ENCODE measurements at places on chromosomes 1 and 21.
A peak's percentile ranks its signal among the peaks of the same experiment; 100 is the strongest.

DNA sequence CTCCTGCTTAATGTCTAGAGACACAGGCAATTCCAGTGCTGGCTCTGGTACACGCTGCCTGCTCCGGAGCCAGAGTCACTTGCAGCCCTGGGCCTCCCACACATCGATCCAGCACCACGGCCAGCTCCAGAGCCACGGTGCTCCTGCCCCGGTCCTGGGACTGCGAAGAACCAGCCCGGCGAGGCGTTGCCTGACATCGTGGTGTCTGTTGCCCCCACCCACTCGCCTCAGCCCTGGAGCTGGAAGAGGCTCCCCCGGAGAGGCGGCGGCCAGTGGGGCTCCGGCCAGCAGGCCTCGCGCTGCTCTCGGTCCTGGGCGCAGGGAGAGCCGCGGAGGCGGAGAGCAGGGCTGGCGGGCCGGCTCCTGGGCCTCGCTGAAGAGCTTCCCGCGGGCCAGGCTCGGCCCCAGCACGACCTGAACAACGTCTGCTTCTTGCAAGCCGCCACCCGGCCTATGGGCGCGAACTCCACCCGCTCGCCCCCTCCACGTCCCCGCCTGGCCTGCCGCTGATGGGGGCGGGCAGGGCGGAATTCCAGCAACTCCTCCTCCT, 364.8 kb downstream of the CEP170 start:
- DNase-seq = peak; percentile 20

DNA sequence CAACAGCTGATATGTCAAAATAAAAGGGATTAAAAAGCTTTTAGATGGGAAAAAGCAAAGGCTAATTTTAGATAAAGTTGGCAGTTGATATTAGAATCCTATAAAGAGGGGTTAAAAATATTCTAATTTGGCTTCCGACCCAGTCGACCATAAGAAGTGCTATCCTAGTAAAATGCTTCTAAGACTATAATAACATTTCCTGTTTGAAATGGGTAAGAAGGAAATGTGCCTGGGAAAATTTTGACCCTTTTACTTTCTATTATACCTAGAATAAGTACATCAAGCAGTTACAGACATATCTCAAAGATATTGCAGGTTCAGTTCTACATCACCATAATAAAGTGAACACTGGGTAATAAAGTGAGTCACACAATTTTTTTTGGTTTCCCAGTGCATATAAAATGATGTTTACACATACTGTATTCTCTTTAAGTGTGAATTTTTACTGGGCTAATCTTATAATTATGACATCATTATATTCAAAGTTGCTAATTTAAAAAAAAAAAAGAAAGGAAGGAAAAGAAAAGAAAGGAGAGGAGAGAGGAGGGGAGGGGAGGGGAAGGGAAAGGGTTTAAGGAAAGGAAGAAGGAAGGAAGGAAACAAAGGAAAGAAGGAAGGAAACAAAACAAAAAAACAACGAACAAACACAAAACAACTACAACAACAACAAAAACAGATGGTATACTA, 308.2 kb upstream of the NR5A2 start:
- no peak for DNase-seq

DNA sequence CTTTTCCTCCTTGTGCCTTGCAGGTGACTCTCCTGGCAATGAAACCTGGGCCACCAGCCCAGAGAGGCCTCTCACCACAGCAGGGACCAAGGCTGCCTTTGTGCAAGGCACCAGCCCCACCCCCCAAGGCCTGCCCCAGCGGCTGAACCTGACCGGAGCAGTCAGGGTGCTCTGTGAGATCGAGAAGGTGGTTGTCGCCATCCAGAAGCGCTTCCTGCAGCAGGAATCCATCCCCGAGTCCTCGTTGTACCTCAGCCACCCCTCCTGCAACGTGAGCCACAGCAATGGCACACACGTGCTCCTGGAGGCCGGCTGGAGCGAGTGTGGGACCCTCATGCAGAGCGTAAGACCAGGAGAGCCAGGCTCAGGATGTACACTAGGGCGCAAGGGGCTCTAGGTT, 51.7 kb downstream of the UMODL1 start:
- DNase-seq = no peak

GRCh38 chr1:93680420-93681100, 1.1 kb downstream of the BCAR3 start:
- DNase-seq = no peak

DNA sequence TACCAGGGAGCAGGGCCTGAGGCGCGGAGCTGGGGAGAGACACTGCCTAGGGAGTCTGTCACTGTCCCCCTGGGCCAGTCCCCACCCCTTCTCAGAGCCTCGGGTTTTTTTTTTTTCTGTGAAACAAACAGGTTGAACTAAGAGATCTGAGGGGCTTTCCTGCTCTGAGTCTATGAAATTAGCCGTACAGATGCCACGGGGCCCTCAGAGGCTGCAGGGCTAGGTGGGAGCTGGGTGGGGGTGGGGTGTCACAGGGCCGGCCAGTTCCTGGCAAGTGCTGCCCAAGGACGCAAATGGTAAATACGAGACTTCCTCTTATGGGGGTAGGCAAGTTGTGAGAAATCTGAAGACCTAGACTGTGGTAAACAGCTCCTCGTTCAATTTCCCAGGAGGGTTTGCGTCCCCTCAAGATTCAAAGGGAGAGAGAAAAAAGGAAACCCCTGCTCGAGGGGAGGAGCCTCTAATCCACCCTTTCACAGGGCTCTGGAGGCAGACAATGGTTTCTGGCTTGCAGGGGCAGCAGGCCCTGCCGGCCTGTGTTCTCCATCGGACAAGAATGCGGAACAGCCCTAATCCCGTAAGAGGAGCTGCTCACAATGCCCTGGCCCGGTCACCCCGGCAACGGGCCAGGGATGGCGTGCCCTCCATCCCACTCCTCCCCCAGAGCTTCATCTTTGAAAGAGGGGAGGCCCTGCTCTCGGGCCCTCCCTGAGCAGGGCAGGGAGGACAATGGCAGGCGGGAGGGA, 7.8 kb downstream of the NUAK2 start:
- no peak for DNase-seq

- no peak for DNase-seq
These were observed 30.1 kb upstream of the PARP1 start for GRCh38 chr1:226438007-226438406.

GRCh38 chr21:28696844-28697410, 295.8 kb downstream of the LTN1 start:
- no peak for DNase-seq

GRCh38 chr1:7363450-7363849, 407.6 kb upstream of the VAMP3 start:
- no peak for DNase-seq

- no peak for DNase-seq
These were observed 21.7 kb downstream of the NEXN start for GRCh38 chr1:77910116-77910515.

DNA sequence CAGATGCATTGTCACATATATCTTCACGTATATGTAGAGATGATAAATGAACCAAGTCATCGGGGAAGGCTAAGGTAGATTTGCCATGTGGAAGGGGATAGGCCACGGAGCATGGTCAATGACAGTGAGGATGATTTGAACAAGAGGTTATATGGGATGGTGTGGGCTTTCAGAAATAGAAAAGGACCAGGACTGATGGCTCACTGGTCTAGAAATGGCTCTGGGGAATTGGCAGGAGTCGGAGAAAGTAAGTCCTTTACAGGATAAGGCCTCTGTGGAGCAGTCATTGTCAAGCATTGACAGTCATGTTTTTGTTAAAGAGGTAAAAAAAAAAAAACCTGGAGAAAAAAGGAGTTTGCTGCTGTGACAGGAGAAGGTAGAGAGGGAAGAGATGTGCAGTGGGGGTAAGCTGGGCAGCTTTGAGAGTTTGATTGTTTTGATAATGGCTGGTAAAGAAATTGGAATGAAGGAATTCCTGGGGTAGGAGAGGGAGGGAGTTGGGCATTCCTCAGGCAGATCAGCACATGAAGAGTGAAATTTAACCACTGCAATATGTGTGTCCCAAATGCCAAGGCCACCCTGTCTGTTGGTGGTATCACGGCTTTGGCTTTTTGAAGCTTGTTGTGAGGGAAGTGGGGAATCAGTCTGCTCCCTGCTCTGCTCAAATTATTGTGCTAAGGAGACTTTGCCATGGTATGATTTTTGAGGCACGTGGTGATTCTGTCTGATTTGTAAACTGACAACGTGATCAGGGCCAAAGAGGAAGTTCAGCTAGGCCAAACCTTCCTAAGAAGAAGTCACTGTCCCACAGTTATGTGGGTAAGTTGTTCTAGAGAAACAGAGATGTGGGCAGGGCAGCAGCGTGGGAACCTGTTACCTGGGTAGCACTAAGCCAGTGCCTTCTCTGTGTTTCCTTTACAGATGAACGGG, 26.0 kb downstream of the MACF1 start:
- no peak for DNase-seq

DNA sequence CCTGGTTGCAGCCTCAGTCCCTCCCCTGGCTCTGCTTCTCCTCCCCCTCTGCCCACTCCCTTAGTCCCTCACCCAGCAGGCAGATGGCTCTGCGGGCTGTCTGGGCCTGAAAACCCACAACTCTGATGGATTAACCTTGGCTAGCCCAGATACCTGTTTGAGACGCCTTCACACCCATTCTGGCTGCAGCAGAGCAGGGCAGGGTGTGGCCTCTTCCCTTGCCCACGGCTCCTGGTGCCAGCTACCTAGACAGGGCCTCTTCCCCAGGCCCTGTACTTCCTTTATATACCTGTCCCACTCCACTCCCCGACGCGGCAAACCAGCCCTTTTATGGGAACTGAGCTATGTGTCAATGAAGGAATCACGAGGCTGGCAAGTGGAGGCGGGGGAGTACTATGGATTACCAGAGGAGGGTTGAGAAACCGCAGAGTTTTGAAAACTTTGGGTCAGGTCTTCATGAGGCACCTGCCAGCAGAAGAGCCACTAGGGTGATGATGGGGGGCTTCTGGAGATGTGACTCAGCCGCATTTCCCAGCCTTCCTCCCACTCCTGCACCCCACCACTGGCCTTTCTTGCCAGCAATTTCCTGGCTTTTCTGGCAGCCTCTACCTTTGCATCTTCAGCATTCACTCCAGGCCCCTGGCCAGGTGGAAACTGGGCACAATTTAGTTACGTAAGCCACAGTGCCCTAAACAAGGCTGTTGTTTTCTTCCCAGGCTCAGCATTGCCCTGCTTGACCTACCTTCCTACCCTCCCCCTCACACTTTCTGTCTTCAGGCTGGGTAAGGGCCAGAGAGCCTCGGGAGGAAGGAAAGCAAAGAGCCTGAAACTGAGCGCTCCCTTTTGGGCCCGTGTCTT, at the start of gene CHI3L1:
CHI3L1 (minus strand) TSS at position 259 of the 858 bp plus-strand sequence; CDS start at position 178, 81 bp downstream.
- no peak for DNase-seq

GRCh38 chr1:198265073-198265661, 108.4 kb downstream of the NEK7 start:
- DNase-seq = no peak

GRCh38 chr1:229229721-229230139, 41.2 kb upstream of the RAB4A start:
- DNase-seq = no peak

GRCh38 chr21:28196981-28197380, 795.7 kb downstream of the LTN1 start:
- no peak for DNase-seq

DNA sequence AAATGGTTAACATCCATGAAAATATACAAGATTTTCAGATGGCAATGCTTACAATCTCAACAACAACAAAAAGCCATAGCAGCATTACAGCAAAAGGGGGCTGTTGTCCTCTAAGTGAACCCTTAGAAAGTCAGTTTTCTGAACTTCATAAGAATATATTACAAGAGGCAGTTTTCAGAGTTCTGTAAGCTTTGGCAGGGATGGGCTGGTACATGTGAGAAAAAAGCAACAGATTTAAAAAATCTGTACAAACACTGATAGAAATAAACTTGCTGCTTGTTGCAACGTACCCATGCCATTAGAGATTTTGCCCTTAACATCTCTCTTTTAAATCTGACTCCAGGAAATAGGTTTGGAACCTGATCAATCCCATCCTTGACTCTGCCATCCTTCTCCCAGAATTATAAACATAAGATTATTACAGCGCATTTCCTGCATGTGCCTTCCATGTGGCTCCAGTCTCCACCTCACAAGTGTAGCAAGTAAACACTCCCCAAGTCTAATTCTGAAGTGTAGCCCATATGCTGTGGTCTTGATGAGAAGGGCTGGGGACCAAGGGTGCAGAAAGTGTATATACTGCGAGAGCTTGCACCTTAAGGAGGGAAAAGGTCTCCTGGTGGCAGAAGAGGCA, 101.4 kb upstream of the TSPAN2 start:
- no peak for DNase-seq

GRCh38 chr1:197838836-197839235, 63.6 kb upstream of the DENND1B start:
- no peak for DNase-seq

- no peak for DNase-seq
These were observed 66.2 kb downstream of the BRINP2 start for GRCh38 chr1:177236962-177237361.

DNA sequence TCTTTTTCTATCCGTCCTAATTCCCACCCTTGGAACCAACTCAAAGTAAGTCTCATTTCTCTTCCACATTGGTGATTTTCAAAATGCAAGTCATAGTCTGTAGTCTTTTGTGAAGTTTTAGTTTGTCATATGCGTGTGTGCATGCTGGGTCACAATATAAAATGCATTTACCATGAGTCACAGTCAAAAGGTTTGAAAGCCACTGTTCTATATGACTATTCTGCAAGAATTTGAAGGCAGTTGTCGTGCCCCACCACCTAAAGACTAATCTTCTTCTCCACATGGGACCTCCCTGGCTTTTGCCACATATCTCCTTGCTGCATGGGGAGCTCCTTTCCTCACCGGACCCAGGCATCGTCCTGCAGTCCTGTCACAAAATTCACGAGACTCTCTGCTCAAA, 1.6 kb downstream of the STPG1 start:
- no peak for DNase-seq

DNA sequence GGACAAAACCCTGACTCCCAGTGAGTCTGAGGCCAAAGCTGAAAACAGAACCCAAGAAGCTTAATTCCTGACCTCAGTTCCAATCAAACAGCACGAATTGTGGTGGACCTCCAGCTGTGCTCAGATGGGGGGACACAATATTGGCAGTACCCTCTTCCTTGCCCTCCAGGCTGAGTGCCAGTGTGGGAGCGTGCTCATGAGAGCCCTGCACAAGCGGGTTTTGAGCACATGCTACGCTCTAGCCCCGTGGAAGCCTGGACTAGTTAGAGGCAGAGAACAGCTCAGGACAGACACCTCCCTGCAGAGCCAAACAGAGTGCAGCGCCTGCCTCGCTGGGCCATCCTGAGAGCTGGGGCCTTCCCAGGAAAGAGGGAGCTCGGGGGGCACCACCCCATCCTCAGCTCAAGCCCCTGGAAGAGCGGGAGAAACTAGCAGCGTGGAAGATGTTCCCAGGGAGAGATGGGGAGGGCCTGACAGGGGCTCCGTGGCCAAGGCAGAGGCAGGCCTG, 2.8 kb upstream of the SLC25A34 start:
- DNase-seq = no peak

GRCh38 chr1:5098981-5099385, 444.6 kb downstream of the AJAP1 start:
- DNase-seq = no peak

- DNase-seq = no peak
These were observed 34.1 kb downstream of the OPTC start for GRCh38 chr1:203528063-203528462.
